ENCODE measurements at places on chromosomes 13 and 19. TPM values are rescaled to one million over a fixed set of nuclear protein-coding genes. Genes with fewer than 3 reads are reported as not detected.

- no peak for DNase-seq
Observed at GRCh38 chr13:77034881-77035280, 7.9 kb upstream of the FBXL3 start.

GRCh38 chr13:110340812-110341444, 33.8 kb downstream of the COL4A2 start:
- peak; percentile 64 for DNase-seq

GRCh38 chr19:2113439-2114211, 16.9 kb downstream of the IZUMO4 start:
- no peak for DNase-seq

DNA sequence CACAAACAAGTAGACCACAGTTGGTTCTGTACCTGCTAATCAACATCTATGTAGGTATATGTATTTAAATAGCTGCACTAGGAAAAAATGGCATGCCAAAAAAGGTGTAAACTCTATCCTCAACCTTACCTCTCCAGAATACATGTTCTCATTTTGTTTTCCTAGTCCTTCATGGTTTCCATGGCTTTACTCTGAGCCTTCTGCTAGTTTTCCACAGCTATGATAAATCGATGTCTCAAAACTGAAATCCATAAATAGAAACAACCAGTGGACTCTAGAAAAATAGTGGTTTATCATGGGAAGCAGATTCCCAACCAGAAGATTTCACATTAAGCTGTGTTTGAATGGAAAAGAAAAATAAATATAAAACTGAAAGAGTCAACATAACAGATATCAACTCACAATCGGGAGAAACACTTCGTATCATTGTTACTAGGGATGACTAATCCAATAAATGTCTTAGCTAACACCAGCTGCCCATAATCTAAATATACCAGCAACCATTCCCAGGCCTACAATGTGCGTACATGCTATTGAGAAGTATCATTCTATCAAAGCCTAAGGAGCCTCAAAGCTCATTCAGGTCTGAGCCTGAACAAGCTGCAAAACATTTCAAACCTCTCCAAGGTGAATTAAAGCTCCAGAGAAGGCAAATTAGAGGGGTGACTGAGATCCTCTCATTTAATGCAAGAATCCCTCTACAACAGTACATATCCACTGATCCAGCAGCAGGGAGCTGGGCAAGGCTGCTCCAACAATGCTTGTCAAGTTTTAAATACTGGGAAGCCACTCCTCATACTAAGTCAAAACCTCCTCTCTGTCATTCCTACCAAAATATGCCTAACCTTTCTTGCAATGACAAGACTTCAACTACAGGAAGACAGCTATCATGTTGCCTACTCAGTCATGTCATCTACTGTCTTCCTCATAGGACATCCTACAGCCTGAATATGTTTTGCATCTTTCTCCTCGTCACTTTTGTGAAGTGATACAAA, 90.2 kb downstream of the KCTD12 start:
- no peak for DNase-seq

DNA sequence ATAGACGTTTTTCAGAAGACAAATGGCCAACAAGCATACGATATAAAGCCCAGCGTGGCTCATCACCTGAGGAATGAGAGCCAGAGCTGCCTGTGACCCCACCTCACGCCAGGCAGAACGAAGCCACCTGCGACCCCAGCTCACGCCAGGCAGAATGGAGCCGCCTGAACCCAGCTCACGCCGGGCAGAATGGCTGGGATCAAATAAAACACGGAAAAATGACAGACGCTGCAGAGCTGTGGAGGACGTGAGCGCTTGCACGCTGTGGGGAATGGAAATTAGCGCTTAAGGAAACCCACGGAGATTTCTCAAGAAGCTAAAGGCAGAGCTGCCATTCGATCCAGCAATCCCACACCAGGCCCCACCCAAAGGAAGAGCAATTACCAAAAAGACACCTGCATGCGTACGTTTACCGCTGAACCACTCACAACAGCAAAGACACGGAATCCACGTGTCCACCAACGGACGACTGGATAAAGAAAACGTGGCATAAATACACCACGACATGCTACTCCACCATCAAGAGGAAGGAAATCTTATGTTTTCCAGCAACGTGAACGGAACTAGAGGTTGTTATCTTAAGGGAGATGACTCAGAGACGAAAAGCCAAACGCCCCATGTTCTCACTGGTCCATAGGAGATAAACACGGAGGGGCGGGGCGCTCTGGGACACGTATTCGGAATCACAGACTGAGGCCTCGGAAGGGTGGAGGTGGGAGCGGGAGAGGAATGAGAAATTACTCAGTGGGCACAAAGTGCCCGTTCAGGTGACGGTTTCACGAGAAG, 30.7 kb upstream of the C13orf46 start:
- no peak for DNase-seq

- no peak for DNase-seq
Observed at GRCh38 chr13:77860507-77860981, 58.1 kb downstream of the EDNRB start.

DNA sequence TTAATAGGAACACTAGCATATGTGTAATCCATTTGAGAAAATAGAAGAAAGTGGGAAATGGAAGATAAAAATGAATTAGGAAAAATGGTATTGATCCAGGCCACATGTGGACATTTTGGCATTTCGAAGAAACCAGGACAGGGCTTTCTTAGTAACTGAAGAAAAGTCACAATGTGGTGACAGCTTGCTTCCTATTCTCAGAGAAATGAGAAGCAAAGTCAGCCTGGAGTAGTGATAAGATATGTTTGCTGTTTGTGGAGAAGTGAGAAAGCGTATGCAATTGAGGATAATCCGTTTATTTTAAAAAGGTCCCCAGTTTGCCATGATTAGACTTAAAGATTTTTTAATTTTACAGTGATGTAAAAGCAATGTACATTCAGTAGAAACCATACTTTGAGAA, 127.9 kb downstream of the SLITRK6 start:
- DNase-seq: no peak

DNA sequence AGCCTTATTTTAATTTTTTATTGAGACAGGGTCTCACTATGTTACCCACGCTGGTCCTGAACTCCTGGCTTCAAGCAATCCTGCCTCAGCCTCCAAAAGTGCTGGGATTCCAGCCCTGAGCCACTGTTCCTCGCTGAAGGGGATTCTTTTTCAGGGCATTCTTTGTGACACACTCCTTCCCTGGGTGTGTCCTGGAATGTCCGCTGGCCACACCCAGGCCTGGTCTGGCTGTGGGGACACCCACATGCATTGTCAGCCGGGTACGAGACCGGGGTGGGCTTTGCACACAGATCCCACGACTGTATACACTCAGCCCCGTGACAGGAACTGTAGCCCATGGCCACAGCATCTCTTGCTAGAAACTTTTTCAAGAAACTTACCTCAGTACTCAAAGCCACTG, 34.4 kb upstream of the GATAD2A start:
- DNase-seq: no peak

DNA sequence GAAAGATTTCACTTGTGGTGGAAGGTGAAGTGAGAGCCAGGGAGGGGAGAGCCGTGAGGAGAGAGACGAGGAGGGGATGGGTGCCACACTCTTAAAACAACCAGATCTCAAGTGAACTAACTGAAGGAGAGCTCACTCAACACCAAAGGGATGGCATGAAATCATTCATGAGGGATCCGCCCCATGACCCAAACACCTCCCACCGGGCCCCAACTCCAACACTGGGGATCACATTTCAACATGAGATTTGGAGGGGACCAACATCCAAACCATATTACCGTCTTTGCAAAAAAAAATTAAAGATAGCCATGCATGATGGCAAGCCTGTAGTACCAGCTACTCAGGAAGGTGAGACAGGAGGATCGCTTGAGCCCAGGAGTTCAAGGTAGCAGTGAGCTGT, 34.9 kb upstream of the POP4 start:
- DNase-seq: no peak

GRCh38 chr19:37963190-37963936, 56.4 kb downstream of the SIPA1L3 start:
- no peak for DNase-seq

DNA sequence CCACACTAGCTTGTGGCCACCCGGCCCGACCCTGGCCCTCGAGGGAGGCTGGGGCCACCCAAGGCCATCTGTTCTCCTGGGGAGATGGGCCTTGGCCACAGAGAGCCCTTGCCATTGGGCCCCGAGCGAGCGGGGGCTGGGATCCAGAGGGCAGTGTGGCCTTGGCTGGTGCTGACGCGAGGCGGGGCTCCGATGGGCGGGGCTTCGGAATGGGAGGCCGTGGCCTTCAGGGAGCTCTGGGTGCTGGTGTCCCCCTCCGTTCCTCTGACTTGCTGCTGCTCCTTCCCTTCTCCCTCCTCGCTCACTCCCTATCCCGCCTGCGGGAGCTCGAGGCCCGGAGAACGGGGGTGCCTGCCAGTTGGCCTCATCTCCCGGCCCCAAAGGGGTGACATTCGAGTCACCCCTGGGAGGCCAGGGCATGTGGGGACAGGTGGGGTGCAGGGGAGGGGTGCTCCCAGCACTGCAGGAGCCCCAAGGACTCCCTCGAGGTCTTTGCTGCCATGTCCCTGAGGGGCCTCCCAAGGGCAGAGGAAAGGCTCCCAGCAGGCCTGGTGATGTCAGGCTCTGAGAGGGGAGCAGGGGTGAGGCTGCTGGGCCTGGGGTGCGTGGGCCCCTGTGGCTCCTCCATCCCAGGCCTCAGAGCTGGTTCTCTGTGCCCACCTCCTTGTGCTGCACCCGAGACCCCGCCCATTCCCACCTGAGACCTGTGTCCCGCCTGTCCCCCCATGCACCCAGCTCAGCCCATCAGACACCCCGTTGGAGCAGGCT, 4.2 kb downstream of the NCLN start:
- DNase-seq: peak; percentile 67

DNA sequence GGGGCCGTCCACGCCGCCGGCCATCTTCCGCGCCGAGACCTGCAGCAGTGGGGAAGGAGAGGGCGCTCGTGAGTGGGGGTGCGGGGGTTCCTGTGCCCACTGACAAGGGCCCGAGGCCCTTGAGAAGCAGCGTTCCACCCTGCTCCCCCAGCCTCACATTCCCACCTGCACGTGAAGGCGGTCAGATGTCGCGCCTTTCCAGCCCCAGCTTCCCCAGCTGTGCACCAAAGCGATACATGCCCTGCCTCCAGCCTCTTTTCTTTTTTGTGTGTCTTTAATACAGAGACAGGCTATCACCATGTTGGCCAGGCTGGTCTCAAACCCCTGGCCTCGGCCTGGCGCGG, 11.5 kb downstream of the ZBTB7A start:
- DNase-seq: no peak

GRCh38 chr19:47470447-47471195, 1.1 kb downstream of the SLC8A2 start:
- DNase-seq: no peak

DNA sequence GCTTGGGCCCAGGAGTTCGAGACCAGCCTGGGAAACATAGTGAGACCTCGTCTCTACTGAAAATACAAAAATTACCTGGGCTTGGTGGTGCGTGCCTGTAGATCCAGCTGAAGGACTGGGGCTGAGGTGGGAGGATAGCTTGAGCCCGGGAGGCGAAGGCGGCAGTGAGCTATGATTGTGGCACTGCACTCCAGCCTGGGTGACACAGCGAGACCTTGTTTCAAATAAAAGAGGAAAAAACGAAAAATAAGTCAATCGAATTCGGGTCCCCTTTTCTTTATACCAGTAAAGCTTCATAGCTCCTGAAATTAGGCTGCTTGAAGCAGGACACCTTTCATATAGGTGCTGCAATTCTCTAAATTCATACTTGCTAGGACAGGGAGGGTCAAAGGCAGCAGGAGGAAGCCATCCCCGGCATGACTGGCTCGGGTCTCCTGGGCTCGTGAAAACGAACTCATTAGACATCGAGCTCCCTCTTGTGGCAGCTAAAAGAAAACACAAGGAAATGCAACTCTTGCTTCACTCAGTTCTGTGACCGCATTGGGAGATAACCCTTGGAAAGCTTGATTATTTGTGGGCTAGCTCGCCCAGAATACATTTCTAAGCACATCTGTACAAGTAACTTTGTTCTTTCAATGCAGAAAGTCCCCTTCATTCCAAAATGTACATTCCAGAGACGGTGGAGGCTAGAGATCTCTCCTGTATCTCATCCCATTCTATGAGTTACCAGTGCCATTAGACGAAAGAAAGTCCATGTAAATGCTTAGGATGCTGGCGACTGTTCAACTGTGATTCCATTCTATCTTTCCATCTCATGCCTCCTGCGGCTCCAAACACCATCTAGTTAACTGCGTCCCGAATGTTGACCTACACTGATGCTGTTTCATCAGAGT, 16.8 kb downstream of the FPR2 start:
- DNase-seq: peak; percentile 49

DNA sequence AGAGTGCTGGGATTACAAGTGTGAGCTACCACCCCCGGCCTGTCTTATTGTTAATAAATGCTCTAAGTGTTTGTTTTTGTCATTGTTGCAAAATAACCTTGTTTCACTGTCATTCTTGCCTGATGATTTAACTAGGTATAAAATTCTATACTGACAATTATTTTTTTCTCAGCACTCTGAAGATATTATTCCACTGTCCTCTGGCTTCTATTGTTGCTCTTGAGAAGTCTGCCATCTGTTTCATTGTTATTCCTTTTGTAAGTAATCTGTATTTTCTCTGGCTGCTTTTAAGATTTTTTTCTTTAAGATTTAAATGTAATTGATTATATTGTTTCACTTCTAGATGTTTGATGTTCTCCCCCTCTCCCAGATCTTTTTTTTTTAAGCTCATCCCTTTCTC, 17.6 kb downstream of the ZNF420 start:
- no peak for DNase-seq

DNA sequence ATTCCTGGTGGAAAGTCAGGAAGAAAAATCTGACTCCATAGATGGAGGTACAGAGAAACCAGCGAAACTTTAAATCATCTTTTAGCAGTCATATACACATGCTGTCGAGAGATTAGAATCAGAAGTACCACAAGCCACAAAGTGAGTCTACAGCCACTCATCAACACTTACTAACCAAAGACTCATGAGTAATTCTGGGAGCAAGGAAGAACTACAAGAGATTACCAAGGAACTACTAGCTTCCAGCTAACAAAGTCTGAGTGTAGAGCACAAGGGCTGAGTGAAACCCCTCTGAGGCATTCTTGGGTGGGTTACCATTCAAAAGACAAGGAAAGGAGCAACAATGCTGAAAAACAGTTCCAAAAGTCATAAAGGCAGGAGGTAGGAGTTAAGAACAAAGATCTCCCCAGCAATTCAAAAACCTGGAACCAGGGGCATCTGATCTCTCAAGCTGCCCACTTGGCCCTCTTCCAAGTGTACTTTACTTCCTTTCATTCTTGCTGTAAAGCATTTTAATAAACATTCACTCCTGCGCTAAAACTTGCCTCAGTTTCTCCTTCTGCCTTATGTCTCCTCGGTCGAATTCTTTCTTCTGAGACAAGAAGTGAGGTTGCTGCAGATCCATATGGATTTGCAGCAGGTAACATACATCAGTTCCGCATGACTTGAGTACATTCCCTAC, 13.0 kb downstream of the RBM26 start:
- DNase-seq: no peak

DAPK3 gene
- 52.2 TPM for total RNA-seq

ADAMTSL5 gene
- total RNA-seq: 5.4 TPM

IL12RB1 gene
- total RNA-seq: 0.98 TPM

CYP2A6 gene
- not detected for total RNA-seq
